Stimulated activated CD4-positive, alpha-beta T cell treated with anti-CD3 and anti-CD28 coated beads, Interleukin-15, amount 100 ng/mL, for 1 hour (primary cell): ENCODE measurements at places on chromosomes 2 and 18.

DNA sequence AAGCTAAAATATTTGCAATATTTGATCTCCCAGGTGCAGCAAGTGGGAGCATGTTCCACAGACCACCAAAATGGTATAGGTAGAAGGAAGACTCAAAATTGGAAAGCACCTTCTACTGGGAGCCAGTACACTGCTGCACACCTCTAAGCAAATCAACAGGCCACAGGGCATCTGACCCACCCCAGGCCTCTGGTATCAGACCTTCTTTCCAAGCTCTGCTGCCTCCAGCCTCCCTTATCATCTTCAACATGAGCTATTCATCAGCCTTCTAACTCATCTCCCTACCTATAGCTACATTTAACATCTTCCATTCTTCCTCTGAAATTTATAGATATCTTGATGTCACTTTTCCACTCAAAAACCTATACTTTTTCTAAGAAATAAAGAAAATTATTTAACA is 294.8 kb downstream of the ZEB2 start:
- no peak for DNase-seq

- no peak for DNase-seq
These were observed 8.6 kb upstream of the C2orf42 start for GRCh38 chr2:70199320-70199864.

GRCh38 chr2:5250482-5250881 is 441.7 kb upstream of the SOX11 start:
- no peak for DNase-seq

GRCh38 chr18:54351186-54351585 is 6.5 kb downstream of the STARD6 start:
- DNase-seq, result no peak

DNA sequence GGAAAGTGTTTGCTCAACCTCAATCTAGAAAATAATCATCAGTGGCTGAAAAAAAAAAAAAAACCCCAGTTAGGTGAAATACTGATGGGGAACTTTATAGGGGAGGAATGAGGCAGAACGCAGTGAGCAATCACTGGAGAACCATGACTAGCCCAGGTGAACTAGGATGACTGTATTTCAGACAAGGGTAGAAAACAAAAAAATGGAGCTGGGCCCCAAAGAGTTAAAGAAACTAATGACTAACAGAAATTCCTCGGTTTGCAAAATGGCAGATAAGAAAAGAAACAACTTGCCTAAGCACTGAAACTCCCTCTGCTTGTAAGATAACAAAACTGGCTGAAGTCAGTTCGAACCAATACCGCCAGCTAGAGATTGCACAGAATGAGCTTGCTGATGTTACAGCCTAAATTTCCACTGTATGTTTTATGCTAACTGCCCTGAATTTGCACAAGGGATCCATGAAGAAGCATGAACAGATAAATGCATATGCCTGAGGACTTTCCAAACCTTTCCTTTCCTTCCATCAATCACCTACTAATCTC is 245.9 kb downstream of the METTL4 start:
- no peak for DNase-seq

- no peak for DNase-seq
These were observed 70.0 kb upstream of the NPAS2 start for GRCh38 chr2:100749771-100750542.

DNA sequence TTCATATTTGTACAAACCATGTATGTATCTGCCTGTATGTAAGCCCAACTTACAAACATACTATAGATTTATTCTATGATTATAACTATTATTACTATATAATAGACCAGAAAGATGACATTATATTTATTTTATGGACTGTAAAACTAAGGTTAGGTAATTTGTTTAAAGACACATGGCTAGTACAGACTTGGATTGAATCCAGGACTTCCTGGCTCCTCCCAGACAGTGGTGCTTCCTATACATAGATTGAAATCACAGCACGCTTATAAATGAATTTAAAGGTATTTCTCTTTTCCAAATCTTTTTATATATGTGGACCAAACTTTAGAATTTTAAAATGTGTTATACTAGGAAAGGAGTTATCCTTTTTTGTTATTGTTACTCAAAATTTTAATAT is 151.6 kb upstream of the MYO3B start:
- DNase-seq, result no peak

GRCh38 chr2:38601463-38602135 is 1.1 kb downstream of the HNRNPLL start:
- no peak for DNase-seq

DNA sequence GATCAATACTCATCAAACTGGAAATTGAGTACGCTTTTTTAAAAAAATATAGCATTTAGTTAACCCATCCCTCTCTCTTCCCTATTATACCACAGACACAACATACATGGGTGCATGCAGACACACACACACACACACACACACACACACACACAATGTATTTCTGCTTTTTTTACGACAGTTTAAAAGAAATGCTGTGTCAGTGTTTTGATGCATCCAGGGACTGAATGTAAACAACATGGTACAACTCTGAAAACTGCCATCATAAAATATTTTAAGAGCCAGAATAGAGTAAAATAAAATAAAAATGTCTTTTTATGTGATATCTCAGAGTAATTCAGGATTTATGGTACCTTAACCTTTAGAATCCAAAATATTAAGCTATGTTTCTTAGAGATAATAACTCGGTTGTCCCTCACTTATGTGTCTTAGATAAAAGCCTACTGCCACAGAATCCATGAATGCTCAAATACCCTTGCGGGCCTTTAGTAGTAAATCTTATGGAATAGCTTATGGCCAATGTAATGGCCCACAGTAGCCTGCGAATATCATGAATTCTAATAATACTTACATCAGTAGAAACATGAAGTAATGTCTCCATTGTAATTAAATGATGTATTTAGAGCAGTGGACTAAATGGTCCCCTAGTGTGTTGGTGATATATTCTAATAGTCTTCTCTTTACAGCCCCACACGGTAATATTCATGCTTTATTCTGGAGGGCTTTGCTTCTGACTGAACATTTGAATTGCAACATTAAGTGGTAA is 251.6 kb upstream of the FIGN start:
- DNase-seq, result no peak

- DNase-seq, result no peak
These were observed 18.7 kb upstream of the DUSP2 start for GRCh38 chr2:96163768-96164429.

DNA sequence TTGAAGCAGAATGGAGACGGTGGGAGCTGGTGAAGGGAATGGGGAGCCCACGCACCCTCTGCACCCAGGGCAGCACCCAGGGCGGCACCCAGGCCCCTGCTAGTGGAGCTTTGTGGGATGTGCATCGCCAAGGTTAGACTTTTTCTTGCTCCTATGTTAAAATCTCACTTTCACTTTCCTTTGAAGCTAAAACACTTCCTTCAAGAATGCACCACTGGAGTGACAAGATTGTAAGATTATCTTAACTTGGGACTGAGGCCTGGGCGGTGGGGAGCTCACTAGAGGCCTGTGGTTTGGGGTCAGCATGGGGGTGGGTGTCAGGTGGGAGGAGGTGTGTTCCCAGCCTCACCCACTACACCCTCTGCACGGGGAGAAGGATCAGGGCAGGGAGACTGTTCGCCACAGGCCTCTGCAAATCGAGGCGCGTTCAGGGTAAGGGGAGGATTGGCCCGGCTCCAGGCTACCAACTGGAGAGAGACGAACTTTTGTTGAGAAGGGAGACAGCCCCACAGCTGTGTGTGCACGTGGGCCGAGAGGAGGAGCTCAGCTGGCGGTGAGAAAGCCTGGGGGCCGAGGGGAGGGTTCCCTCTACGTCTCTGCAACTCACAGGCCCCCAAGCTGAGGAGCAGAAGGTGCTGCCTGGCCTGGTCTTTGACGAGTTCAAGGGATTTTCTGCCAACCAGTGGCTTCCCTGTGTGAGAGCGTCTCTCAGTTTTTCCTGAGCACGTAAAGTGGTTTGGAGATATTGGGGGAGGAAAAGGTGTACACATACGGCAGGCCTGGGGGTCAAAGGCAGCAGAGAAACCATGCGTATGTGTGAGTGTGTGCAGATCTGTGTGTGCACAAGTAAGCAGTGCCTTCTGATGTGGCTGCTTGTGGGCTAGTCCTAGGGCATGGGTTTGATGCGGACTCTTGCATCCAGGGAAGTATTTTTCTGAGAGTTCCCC is 147.7 kb downstream of the KLHL29 start:
- DNase-seq, result no peak

GRCh38 chr2:112032689-112033465 is 22.2 kb upstream of the TMEM87B start:
- DNase-seq, result no peak

- no peak for DNase-seq
These were observed 40.7 kb downstream of the MRPL44 start for GRCh38 chr2:223997938-223998337.

GRCh38 chr2:216546641-216547403 is 48.2 kb downstream of the RPL37A start:
- no peak for DNase-seq

GRCh38 chr2:231640241-231640640 is 47.6 kb downstream of the TEX44 start:
- no peak for DNase-seq
